Hair follicular keratinocyte (primary cell): ENCODE measurements at places on chromosomes 6 and 20. TPM values are rescaled to one million over a fixed set of nuclear protein-coding genes. Genes with fewer than 3 reads are reported as not detected.

The WFDC12 gene
- 0.70 TPM in 1 of 2 replicates, not detected in the other for total RNA-seq

The BPIFA1 gene
- not detected in 2 replicates for total RNA-seq

The STX11 gene
- 0.15 and 0.16 TPM in 2 replicates for total RNA-seq

The FAM162B gene
- total RNA-seq = 0.08 TPM in 1 of 2 replicates, not detected in the other

The DNAAF9 gene
- total RNA-seq = 6.3 and 7.7 TPM in 2 replicates

The GNAS-AS1 gene
- 0.62 and 1.6 TPM in 2 replicates for total RNA-seq

The RAMACL gene
- 0.55 TPM in 1 of 2 replicates, not detected in the other for total RNA-seq

The HLA-DMB gene
- not detected in 2 replicates for total RNA-seq

The DEF6 gene
- 41.9 and 52.8 TPM in 2 replicates for total RNA-seq

The SALL4 gene
- total RNA-seq = 0.08 TPM in 1 of 2 replicates, not detected in the other

The CST5 gene
- not detected in 2 replicates for total RNA-seq

The MAPK14 gene
- total RNA-seq = 36.1 and 38.3 TPM in 2 replicates

The PTCRA gene
- total RNA-seq = not detected in 2 replicates

The SAMD5 gene
- 1.7 and 1.8 TPM in 2 replicates for total RNA-seq

The PROKR2 gene
- not detected in 2 replicates for total RNA-seq

The ENPP5 gene
- 1.2 and 1.5 TPM in 2 replicates for total RNA-seq

The GPX5 gene
- not detected in 2 replicates for total RNA-seq

The GSTA1 gene
- not detected in 2 replicates for total RNA-seq

The ADGB gene
- not detected in 2 replicates for total RNA-seq

The KCNK5 gene
- not detected in 2 replicates for total RNA-seq

The NKX2-4 gene
- total RNA-seq = not detected in 2 replicates

The C6orf47 gene
- 16.0 and 20.2 TPM in 2 replicates for total RNA-seq

The THBS2 gene
- total RNA-seq = 177 and 216 TPM in 2 replicates

The LEMD2 gene
- total RNA-seq = 55.8 and 57.2 TPM in 2 replicates

The RSPH4A gene
- 0.16 TPM in 1 of 2 replicates, not detected in the other for total RNA-seq

The CALHM4 gene
- total RNA-seq = not detected in 2 replicates

The C20orf204 gene
- under 0.01 and 0.04 TPM in 2 replicates for total RNA-seq

The RNF217 gene
- 8.7 and 13.0 TPM in 2 replicates for total RNA-seq

The CLPSL2 gene
- not detected in 2 replicates for total RNA-seq

The SLC17A1 gene
- not detected in 2 replicates for total RNA-seq
